ENCODE measurements at places on chromosomes 3 and 15.

- no peaks in the 10 kb centered on the region for H3K36me3 ChIP-seq
- no peak overlapping the region for H3K4me3 ChIP-seq
- DNase-seq = no peak
- H3K4me1 ChIP-seq = no peaks in the 10 kb centered on the region
- H3K27me3 ChIP-seq = no peaks in the 10 kb centered on the region
These were observed 83.6 kb downstream of the SMAD6 start for GRCh38 chr15:66785637-66786036.

DNA sequence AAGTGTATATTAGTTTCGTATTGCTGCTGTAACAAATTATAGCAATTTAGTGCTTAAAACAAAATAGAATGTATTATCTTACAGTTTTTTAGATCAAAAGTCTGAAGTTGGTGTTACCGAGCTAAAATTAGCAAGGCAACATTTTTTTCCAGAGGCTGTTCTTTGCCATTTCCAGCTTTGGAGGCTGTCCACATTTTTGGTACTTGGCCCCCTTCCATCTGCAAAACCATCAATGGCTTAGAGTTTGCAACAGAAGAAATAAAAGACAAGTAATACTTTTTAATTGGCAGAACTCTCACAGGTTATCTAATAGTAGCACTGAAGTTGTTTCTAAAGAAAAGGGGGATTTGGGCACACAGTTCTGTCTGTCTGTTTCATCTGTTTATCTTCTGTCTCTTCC lies 1248.5 kb downstream of the ROBO1 start:
- H3K4me3 ChIP-seq = no peak overlapping the region
- H3K4me1 ChIP-seq = peaks cover 9% of the 10 kb centered on the region
- H3K27ac ChIP-seq = no peak overlapping the region
- H3K36me3 ChIP-seq = no peaks in the 10 kb centered on the region
- H3K27me3 ChIP-seq = no peaks in the 10 kb centered on the region

DNA sequence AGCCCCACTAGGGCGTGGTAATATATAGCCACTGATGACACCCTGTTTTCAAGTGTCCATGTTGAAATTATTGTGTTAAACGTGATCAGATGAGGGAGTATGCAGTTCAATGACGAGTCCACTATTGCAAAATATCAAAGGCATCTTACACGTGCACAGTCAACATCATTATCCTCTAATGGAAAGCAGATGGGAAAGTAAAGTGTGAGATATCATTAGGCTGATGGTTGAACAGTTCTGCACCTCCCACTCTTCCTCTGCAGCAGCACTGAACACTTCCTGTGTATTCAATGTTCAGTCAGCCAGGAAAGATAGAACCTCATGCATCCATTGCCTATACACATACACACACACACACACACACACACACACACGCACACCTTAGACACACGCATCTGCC lies 431.8 kb upstream of the CCDC54 start:
- no peaks in the 10 kb centered on the region for H3K36me3 ChIP-seq
- DNase-seq = no peak
- H3K4me1 ChIP-seq = no peaks in the 10 kb centered on the region
- H3K27ac ChIP-seq = no peak overlapping the region
- H3K27me3 ChIP-seq = no peaks in the 10 kb centered on the region

DNA sequence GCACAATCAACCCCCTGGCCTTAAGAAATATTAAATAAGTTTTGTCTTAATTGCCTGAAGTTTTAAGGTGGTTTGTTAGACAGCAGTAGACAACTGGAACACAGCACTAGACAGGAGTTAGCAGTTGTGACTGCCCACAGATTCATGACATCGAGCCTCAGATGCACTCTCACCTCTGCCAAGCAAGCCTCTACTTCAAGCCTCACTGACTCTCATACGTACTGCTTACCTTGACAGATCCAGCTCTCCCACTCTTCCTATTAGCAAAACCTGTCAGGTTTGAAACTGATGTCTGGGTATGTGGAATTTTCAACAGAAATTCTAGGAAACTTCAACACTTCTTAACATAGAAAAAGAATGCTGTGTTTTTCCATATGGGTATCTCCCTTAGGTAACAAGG lies 382.9 kb upstream of the DPH6 start:
- H3K4me1 ChIP-seq = no peaks in the 10 kb centered on the region
- no peaks in the 10 kb centered on the region for H3K27me3 ChIP-seq
- DNase-seq = no peak
- no peaks in the 10 kb centered on the region for H3K36me3 ChIP-seq
- no peak overlapping the region for H3K4me3 ChIP-seq
- no peak overlapping the region for H3K27ac ChIP-seq

DNA sequence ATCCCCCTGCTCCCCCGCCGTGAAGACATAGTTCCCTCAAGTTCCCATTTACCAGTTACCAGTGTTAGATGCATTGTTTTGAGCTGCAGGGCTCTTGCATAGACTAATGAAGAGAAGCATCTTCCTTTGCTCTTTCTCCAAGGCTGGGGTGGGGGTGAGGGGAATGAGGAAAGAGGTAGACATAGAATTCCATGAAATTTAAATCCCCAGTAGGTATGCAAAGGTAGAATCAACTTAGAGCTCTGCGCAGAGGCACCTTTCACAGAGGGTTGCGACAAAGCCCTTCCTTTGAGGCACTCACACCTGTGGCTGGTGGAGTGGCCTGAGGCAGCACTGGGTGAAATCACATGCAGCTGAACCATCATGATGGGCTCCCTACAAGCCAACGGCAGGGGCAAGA lies 101.3 kb downstream of the WDR76 start:
- H3K4me3 ChIP-seq = no peak overlapping the region
- no peak for DNase-seq
- H3K27ac ChIP-seq = no peak overlapping the region
- H3K4me1 ChIP-seq = peaks cover 31% of the 10 kb centered on the region

DNA sequence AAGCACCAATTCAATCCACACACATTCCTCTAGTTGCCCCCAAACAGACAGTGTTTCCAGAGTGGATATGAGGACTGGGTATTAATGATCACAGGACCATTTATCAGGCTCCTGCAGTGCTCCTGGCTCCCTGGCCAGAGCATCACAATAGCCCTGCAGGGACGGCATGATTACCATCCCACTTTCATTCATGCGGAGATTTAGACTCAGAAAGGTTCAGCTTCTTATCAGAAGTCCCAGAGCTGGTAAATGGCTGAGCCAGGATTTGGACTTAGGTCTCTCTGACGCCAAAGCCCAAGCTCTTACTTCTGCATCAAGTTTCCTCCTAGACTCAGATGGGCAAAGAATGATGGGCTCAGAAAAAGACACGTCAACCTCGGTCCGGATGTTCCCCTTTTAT lies 2.9 kb upstream of the EPHB3 start:
- peaks cover 38% of the 10 kb centered on the region for H3K4me1 ChIP-seq
- DNase-seq = peak; percentile 60
- H3K27me3 ChIP-seq = peaks cover 58% of the 10 kb centered on the region
- H3K4me3 ChIP-seq = no peak overlapping the region

GRCh38 chr3:121803771-121804320 lies 31.0 kb downstream of the IQCB1 start:
- H3K36me3 ChIP-seq = peaks cover 12% of the 10 kb centered on the region
- no peak overlapping the region for H3K27ac ChIP-seq
- no peak overlapping the region for H3K4me3 ChIP-seq
- DNase-seq = no peak
- H3K4me1 ChIP-seq = no peaks in the 10 kb centered on the region
- H3K27me3 ChIP-seq = no peaks in the 10 kb centered on the region

GRCh38 chr3:65130782-65131181 lies 443.0 kb upstream of the ADAMTS9 start:
- no peak for DNase-seq
- H3K36me3 ChIP-seq = no peaks in the 10 kb centered on the region
- H3K4me1 ChIP-seq = no peaks in the 10 kb centered on the region
- no peaks in the 10 kb centered on the region for H3K27me3 ChIP-seq

All from neural progenitor cell (in vitro differentiated cells).